Stimulated activated naive CD4-positive, alpha-beta T cell treated with Interleukin-2 at 50 U/mL for 16 hours (primary cell): ENCODE measurements at places on chromosomes 16 and 17.
A peak's percentile ranks its signal among the peaks of the same experiment; 100 is the strongest.

- no peak for DNase-seq
Observed at GRCh38 chr16:8959921-8960787, 3.6 kb downstream of the USP7 start.

DNA sequence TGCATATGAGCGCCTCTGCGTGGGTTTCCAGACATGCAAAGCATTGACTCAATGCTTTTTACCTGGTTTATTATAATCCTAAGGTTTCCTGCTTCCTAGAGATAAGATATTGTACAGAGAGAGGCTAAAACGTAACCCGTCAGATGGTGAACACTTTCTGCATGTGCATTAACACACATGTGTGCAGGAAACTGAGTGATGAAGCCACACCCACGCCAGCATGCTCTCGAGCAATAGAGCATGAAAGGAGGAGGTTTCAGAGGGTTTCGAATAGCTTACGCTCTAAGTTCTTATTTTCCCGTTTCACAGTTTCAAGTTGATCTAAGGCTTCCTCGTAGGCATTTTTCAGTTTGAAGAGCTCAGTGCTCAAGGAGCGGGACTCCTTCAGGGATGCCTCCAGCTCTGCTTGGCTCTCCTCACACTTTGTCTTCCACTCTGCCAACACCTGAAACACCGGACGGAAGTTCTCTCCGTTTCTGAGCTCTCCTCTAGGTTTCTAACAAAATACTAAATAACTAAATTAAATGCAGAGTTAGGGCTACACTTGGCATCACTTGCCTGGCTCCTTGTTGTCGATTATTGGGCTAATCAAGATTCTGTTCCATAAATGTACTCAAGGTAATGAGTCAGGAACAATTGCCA, 23.2 kb downstream of the MYH3 start:
- no peak for DNase-seq

- DNase-seq = no peak
Observed at GRCh38 chr17:82012640-82013295, 9.9 kb downstream of the CENPX start.

- no peak for DNase-seq
Observed at GRCh38 chr17:40472733-40473452, 28.5 kb downstream of the TNS4 start.

DNA sequence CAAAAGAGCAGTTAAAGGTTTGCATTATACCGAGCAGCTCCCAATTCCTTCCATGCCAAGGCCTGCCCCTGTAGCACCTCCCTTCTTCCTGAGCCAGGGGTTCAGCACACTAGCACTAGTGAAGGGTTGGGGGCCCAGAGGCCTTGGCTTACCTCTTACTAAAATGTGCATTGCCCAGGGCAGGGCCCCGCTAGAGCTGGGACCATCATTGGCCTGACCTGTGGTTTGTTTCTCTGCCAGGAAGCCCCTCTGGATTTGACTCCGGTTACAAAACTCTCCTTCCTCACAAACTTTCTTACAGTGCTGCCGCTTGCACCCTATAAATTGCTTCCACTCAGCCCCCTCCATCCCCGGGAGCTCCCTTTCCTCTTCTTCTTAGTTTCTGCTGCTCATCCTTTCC, 33.8 kb downstream of the MPRIP start:
- no peak for DNase-seq

DNA sequence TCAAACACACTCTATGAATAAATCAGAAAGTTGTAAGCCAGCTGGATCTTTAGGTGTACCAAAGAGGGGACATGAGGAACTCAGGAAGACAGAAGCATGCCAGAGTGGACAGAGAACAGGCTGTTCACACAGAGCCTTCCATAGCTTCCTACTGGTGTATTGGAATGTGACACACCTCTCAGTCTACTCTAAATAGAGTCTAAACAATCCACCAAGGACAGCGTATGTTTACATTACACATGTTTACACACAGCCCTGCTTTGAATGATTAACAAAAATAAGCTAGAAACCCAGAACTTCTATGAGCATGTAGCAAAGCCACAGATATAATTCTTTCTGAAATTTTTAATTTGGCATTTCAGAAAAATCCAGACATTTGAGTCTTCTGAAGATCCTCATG, 1279.0 kb upstream of the CDH8 start:
- DNase-seq = no peak

DNA sequence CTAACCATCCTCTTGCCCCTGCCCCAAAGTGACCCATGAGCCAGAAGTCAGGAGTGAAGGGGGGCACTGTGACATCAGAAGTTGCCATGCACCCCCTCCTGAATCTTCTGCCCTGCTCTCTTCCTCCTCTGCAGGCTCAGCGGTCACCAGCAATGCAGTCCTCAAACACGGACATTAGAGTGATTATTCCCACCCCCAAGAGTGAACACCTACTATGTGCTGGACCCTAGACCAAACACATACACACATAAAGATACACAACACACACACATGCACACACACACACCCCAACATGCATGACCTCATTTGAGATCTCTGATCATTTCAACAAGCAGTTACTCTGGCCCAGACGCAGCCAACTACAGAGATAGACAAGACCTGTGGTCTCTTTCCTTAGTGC, at the start of gene CDRT4:
TSS of gene CDRT4 (minus strand) at position 30 of the 400 bp plus-strand sequence. CDS start 27,383 bp downstream, outside the sequence.
- no peak for DNase-seq

DNA sequence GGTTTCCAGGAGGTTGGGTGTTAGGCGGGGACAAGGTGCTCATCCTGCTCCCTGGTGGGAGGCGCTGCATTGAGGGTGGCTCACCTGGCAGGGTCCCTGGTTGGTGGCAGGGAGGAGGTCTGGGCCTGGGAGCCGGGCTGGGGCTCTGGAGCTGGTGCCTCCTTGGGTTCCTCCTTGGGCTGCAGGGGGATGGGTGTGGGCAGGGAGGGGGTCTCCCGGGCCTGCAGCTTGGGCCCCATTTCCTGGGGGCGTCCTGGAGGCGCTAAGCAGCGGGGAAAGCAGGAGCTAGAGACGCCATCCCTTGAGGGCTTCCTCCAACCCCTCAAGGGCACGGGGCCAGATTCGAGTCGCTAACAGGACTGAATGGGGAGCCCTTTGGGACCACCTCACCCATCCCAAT, 11.1 kb downstream of the CNGB1 start:
- no peak for DNase-seq

DNA sequence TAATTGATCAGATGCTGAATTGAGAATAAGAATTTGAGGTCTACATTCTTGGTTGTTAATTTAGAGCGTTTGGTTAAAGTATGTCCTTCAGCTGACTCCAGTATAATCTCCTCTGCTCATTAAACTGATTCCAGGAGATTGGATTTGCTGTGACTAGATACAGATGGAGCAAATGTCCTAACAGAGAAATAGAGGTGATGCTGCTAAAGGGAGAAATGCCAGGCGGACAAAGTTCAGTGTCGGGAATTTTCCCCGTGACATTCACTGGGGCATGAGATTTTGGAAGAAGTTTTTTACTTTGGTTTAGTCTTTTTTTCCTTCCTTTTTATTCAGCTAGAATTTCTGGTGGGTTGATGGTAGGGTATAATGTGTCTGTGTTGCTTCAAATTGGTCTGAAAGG, 19.0 kb downstream of the PRKAR1A start:
- no peak for DNase-seq

DNA sequence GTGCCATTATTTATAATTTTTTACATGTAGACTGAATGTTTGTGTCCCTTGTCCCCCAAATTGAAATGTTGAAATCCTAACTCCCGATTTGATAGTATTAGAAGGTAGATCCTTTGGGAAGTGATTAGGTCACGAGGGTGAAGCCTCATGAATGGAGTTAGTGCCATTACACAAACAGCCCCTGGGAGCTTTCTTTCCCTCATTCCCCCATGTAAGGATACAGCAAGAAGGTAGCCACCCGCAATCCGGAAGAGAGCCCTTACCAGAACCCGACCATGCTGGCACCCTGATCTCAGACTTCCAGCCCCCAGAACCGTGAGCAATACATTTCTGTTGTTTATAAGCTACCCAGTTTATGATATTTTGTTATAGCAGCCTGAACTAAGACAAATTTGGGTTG, 143.2 kb downstream of the NPIPB5 start:
- no peak for DNase-seq

DNA sequence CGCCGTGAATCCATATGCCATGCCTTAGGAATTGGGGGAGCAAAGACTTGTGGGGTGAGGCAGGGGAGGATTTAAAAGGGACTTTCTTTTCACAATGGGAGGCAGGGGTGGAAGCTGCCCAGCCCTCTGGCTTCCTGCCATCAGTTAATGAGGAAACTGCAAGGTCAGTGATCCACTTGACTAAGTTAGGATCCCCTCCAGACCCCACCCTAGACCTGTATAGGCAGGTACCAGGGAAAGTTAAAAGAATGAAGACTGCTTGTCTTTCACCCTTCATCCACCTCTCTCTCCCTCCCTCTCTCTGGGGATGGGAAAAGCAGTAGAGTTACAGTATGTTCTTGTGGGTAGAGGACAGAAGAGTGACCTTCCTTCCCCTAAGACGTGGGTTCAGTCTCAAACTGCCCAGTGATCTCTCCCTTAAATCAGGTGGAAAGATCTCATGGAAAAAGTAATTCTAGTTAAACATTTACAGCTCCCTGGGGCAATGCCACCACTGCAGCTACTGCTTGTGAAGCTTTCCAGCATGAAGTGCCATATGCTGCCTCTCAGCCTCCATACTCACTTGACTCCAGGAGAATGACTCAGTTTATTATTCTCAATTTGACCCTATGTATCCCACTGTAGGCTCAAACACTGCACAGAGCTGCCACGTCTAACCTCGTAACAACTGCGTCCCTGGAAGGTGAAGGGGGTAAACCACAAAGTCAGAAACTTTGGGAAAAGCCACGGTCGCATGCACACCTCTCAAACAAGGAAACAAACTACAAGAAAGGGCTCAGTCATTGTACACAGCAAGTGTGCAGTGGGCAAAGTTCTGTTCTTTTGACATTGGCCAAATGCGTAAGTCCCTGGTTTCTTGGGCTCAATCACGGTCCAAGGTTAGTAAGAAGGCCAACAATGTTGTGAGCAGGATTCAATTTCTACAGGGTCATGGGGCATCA, 1.2 kb downstream of the COA3 start:
- DNase-seq = no peak

DNA sequence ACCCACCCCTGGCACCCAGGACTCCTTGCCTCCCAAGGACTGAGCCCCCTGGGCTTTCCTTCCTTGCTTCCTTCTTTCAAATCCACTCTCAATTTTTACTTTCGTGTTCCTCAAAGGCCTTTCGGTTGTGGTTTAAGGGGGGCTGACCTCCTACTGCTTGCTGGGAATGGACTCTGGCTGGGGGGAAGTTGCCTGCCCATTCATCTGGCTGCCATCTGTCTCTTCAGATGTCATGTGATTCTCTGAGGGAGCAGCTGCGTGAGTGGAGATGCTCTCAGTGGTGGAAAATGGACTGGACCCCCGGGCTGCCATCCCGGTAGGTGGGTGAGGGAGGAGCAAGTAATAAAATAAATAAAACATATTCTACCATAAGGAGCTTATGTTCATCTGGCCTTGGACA, 93.8 kb upstream of the RPRML start:
- no peak for DNase-seq

- peak; percentile 36 for DNase-seq
Observed at GRCh38 chr17:35568561-35568960, 7.9 kb upstream of the SLFN14 start.

- DNase-seq = no peak
Observed at GRCh38 chr17:64424324-64424849, 24.5 kb upstream of the MILR1 start.

- no peak for DNase-seq
Observed at GRCh38 chr17:41322094-41322902, 6.8 kb upstream of the KRTAP17-1 start.

DNA sequence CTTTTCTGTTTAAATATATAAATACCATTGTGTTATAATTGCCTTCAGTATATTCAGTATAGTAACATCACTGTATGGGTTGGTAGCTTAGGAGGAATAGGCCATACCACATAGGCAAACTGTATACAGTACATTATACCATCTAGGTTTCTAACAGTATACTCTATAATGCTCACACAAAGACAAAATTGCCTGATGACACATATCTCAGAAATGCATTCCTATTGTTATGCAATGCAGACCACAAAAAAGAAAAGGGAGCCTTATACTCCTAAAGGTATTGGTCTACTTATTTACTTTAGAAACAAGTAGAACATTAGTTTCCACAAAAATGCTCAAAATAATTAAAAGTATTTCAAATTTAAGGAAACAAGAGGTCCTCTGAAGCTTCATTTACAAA, 47.9 kb downstream of the SETD6 start:
- DNase-seq = no peak

DNA sequence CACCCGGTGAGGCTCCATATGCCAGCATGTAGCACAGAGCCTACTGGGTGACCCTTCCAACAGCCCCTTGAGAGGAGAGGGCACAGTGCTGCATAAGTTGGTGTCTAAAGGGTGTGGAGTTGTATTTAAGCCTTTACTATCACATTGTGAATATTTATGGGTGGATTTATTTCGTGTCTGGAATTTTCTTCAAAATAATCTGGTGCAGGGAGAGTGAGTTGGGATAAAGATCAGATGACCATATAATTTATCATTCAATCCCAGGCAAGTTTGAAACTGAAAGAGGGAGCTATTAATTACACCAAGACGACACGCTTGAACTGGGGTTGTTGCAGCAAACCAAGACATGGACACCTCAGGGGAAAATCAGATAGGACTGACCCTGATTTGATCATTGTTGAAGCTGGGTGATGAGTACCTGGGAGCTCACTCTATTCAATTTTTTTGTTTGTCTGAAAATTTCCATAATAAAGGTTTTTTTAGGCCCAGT, 42.2 kb downstream of the LDHD start:
- DNase-seq = no peak

GRCh38 chr16:77790912-77791311, 2.5 kb downstream of the VAT1L start:
- no peak for DNase-seq

DNA sequence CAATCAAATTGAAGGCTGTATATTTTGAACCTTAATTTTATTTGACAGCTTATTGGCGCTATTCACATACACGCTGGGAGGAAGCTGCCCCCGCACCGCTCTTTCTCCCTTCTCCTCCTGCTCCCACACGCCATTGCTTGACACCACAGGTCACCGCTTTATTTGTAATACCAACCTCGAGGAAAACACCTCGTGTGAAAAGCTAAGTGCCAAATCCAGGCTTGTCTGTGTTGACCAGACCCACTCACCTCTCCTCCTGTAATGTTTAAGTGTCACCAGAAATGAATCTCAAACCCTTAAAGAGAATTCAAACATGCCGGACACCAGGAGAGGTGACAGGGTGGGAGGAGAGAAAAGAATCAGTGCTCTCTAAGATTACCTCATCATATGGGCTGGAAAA, 331.4 kb downstream of the GRIN2A start:
- no peak for DNase-seq

DNA sequence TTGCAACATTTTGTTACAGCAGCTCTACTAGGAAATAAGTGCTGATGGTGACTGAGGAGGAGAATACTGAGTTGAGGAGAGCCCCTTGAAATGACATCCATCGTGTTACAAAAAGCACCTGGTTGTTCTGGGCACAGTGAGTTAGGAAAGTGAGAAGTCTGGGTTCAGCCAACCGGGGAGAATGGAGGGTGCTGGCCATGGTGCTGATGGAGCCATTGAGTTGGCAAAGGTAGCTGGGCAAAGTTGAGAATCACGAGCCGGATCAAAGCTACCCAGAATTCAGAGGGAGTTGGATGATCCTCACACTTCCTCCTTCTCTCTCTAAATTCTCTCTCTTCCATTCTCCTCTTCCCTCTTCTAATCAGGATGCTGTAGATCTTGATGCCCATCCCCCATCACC, 35.0 kb upstream of the ASIC2 start:
- DNase-seq = no peak
